ENCODE measurements at places on chromosomes 7 and 10.

DNA sequence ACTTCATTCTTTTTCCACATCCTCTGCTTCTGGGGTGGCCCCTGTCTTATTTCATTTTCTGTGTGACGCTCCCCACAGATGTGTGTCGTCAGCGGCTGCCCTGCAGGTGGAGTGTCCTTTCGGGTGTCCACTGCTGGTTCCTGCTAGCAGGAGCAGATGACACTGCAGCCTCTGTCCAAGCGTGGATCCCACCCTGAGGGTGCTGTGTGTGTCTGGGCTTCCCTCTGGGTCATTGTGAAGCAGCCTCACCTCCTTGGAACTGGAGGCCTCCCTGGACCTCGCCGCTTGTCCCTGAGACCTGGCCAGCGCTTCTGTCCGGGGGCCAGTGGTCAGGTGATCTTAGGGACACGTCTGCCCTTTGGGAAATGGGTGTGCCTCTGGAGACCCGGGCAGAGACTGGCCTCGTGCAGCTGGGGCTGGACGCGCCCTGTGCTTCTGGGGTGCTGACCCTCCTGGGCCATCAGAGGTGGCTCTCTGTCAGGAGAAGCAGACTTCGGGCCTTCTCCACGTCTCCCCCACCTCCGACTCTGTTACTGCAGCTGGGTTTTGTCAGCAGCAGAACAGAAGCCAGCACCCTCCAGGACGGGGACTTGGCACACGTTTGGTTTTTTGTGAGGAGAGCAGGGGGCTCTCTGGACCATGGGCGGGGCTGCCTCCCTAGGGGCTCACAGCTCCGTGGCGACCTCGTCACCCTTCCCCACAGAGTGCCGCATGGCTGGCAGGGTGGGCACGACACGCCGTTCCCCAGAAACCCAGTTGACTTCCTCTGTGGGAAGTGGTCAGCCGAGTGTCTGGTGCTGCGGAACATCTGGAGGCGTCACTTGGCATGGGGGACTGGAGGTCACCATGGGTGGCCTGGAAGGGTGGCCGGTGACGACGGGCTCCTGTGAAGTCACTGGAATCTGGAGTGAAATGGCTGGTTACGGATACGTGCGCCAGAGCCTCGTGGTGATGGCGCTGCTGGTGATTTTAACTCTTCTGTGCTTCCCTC lies 48.4 kb downstream of the INPP5A start:
- no peak for DNase-seq

- DNase-seq: no peak
These were observed 54.8 kb upstream of the CALD1 start for GRCh38 chr7:134724606-134725005.

DNA sequence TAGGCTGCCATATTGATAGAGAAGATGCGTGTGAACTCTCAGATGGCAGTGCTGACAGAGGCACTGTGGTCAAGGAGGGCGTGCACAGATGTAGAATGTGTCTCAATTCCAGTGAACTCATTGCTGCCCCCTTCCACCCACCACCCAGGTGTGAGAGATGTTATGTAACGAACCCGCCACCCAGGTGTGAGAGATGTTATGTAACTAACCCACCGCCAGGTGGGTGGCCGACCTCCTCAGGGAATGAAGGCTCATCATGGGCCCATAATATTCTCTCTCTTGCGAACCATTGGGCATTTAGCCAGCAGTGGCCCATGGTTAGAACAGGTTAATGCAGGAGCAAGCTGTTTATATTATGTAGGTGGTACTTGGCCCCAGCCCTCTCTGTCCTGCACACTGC lies 140.4 kb upstream of the MTPN start:
- no peak for DNase-seq

GRCh38 chr7:50865450-50865849 lies 82.8 kb upstream of the GRB10 start:
- no peak for DNase-seq

DNA sequence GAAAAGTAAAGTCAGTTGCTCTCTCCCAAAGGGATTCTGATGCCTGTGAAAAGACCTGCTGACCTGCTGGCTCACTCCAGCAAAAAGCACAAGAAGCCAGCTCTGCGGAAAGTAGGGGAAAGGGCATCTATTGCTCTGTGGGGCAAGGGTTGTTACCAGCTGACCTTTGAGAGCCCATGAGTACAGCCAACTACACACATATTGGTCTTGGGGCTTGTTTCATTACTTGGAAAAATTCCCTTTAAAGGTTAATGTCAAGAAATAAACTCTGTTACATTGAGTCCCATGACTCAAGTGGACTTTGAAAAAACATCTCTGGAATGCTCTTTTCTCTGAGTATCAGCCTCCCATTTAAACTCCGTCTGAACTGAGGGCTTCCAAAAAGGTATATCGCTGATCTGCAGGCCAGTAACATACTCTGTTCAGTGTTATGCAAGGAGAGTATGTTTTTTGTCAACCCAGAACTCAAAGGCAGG lies 53.2 kb downstream of the PANK1 start:
- DNase-seq: no peak

DNA sequence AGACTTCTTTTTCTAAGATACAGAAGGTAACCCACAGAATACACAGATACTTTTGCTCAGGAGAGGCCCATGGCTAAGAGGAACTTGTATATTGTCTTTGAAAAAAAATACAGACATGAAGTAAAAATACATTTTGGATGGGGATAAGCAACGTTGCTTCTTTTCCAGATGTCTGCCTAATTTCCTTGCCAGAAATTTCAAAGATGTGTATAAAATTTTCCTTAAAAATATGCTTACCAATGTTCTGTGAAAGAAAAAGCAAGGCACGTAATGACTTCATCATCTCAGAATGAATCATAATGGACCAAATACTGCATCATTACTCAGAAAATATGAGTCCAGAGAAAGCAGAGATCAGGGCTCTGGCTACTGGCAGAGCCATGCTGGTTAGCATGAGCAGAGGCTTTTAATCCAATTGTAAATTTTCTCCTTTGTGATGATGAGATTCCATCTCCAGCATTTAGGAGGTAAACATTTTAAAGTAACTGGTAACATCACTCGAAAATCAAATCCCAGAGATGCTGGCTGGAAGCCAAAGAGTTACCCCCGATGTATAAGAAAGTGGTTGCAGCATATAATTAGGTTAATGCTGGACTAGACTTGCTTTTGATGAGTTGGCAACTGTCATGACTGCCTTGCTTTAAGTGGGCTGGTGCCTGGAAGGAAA lies 272.5 kb downstream of the SEMA3A start:
- DNase-seq: no peak

All from stimulated activated CD4-positive, alpha-beta T cell treated with anti-CD3 and anti-CD28 coated beads, Interleukin-4, amount 100 ng/mL, for 48 hours (primary cell).